AG04450 (cell line): ENCODE measurements at places on chromosomes 5 and 9. TPM values are rescaled to one million over a fixed set of nuclear protein-coding genes. Genes with fewer than 3 reads are reported as not detected.

Gene TRMT10B
- polyA plus RNA-seq = 6.3 and 6.9 TPM in 2 replicates

Gene JAKMIP2
- polyA plus RNA-seq = 0.02 and 0.19 TPM in 2 replicates

Gene FOXD1
- polyA plus RNA-seq = 7.5 and 8.4 TPM in 2 replicates

Gene FAM78A
- polyA plus RNA-seq = 0.26 and 0.40 TPM in 2 replicates

Gene SPATA31E1
- polyA plus RNA-seq = 0.02 and 0.07 TPM in 2 replicates

Gene SVEP1
- 34.8 and 40.9 TPM in 2 replicates for polyA plus RNA-seq

Gene CHSY3
- 0.43 and 0.67 TPM in 2 replicates for polyA plus RNA-seq

GRCh38 chr9:96490534-96491078, 40.6 kb downstream of the HABP4 start:
- DNase-seq = no peak

DNA sequence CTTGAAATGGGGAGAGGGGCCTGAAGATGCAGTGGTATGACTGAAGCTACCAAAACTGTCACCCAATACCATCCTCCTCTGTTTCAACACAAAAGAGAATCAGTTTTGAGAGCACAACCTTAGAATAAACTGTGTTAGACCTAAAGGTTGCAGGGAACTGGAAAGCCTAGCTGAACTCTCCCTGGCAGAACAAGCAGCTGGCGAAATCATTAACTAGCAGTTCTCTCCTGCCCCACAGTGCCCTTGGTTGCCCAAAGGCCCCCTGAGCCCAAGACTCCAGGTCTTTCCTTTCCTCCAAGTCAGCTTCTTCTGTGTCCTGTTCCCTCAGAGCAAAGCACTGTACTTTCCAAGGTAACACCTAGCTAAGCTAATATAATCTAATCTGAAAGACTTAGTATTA, 135.4 kb upstream of the SLC30A5 start:
- DNase-seq = no peak

DNA sequence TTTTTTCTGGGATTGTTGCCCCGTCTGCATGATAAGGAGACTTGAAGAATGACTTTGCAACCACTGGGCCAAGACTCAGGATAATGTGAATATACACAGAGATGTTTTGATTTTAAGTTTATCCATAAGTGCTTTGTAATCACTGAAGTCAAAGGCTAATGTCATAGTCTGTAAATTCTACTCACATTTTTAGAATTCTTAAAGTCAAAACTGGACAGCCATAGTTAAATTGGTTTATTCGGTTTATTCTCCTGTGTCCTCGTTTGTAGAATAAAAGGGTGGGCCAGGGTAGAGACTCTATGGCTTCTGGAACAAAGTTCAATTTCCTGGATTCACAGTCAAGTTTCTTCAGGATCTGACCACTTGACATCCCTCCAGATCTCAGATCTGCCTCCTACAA, 327.7 kb upstream of the TNC start:
- no peak for DNase-seq

GRCh38 chr5:64646169-64646568, 44.1 kb upstream of the SHISAL2B start:
- DNase-seq = no peak

DNA sequence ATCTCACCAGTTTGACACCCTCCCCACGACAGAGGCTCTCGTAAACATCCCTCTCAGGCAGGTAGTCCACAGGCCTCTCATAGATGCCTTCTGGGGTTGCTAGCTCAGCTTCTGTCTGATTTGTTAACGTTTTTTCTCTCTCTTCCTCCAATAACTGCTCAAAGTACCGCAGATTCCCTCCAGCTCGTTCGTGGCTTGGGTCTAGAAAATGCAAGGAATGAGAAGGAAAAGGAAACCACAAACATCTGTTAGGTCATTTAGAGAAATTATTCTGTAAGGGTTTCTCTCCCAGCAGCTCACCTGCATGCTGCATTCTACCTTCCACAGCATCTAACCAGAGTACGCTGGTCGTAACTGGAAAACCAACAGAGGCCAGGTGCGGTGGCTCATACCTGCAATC, 18.5 kb downstream of the P4HA2 start:
- DNase-seq = no peak

DNA sequence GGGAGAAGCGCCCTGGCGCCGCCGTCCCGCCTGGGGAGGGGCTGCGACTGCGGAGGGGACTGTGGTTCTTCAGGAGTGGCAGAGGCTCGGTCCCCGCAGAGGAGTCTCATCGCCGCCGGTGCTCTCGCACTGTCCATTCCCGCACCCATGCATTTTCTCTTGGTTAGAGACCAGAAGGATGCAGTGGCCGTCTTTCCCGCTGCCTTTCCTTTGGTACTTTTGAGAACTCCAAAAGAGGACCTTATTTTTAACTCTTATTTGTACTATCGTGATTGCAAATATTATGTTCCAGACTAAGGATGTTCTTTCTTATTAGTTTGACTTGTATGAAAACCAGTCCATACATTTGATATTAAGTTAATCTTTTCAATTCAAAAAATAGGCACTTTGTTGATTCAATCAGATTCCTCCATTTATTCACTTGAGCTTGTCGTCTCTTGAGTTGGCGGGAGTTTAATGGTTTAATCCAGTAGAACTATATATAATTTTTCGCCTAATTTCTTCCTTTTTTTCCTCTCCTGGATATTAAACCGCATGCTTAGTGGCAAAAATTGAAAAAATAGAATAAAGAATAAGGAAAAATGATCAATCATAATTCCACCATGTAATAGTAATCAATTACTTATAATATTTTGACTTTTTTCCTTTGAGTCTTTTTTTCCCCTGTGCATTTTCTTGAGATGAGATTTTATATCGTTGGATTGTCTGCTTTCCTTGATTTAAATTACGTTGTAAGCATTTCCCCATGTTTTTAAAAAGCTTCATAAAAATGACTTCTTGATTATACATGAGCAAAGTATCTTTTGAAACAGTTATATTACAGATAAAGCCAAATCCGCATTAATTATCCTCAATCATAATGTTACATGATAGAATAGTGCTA, 861 bp downstream of the ZFYVE16 start:
- no peak for DNase-seq

DNA sequence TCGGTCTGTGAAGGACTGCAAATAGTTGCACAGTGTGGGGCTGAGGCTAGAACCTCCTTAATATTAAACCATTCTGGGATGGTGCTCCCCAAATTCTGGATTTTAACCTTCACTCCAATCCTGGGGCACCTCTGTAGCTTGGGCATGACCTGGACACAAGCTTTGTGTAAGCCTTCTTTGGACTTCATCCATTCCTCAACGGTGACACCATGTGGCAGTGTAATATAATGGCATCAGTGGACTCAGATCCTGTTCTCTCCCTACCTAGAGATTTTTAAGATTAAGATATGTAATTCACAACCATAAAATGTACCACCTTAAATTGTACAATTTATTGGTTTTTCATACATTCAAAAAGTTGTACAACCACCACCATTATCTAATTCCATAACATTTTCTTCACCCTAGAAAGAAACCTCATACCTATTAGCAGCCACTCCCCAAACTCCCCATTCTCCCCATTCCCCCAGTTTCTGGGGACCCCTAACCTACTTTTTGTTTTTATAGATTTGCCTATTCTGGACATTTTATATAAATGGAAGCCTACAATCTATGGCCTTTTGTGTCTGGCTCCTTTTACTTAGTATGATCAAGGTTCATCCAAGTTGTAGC, 4.8 kb upstream of the PLGRKT start:
- DNase-seq = no peak

- no peak for DNase-seq
Measured at GRCh38 chr5:9015260-9015936, 530.5 kb downstream of the SEMA5A start.

DNA sequence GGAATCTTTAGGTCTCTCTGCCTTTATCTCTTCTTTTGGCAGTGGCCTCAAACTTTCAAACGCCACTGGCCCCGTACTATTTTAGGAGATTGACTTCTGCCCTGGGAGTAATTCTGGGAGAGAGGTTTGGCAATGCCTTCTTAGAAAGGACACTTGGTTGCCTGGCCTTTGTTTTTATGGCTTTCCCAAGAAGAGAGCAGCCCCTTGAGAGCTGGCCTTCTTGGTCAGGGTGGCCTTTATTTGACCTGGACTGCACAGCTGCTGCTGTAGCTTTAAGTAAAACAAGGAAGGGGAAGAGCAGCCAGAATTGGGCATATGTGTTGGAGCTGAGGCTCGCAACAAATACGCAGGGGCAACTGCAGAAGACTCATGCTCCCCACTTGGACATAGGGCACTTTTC, 60.8 kb downstream of the PTPN3 start:
- no peak for DNase-seq

GRCh38 chr5:78791501-78792100, 143.0 kb upstream of the LHFPL2 start:
- no peak for DNase-seq

DNA sequence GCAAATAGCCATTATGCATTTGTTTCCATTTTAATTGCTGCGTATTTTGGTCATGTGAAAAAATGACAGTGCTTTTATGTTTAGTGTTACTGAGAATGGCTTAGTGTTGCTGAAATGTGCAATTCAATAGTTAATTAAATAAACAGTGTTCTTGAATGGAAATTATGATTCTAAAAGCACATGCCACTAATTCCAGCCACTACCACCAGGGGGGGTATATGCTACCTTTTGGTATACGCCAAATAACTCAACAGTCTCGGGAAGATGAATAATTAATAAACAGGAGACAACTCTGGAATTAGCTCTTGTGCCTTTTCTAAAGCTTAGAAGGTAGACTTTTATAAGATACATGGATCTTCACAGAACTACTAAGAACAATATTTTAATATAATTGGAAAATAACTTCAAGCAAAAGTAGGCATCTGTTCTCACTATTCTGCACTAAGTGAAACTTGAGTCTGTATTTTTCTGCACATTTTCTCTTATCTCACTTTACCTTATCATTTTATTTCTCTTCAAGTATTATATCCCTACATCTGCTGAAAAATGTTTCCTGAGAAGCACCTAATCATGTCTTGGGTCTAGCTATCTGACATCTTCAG, 83.5 kb upstream of the MINAR2 start:
- peak; percentile 18 for DNase-seq

DNA sequence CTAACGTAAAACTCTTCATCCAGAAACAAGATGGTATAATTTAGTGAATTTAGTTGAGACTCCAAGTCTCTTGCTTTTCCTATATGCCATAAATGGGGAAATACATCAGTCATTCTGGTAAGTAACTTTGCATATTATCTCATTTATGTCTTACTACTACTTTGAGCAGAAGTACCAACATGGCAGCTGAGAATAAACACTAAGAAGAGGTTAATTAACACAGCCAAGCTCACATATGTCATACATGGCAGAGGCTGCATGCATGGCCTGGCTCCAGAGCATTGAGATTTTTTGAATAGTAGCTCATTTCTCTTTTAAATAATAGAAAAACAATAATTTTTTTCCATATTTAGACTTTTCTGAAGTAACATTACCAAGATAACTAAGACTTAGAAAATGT, 54.3 kb downstream of the CERT1 start:
- DNase-seq = no peak

DNA sequence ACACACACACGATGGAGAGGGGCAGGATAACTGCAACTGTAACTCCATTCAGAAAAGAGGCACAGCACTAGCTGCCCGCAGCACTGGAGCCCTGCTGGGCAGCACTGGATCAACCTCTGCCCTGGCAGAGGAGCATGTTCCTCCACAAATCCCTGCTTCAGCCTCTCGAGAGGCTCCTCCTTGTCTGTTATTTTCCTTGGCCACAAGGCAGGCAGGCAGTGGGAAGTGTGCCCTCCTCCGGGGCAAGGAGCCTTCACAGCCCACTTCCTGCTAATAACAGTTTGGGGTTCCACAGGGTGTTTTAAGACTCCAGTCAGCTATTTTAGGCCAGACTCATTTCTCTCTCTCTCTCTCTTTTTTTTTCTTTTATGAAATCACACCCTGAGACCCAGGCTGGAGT, 11.8 kb downstream of the FXN start:
- no peak for DNase-seq

DNA sequence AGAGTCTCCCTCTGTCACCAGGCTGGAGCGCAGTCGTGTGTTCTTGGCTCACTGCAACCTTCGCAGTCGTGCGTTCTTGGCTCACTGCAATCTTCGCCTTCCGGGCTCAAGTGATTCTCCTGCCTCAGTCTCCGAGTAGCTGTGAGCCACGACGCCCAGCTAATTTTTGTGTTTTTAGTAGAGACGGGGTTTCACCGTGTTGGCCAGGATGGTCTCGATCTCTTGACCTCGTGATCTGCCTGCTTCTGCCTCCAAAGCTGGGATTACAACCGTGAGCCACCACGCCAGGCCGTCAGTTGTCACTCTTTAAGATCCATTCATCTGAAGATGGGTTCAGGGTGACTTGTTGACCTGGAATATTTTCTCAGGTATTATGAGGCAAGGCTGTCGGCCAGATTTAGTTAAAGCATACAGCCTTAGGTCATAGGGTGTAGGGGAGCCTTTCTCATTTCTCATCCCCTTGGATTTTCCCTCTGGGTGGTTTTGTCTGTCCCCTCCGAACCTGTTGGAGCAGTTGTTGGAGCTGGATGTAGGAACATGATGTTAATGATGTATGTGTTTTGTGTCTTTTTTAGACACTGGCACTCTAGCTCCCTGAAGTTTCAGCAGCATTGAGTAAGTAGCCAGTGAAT, 1.6 kb downstream of the SLC22A5 start:
- no peak for DNase-seq

- no peak for DNase-seq
Measured at GRCh38 chr5:66415208-66415607, 181.0 kb upstream of the MAST4 start.
